ENCODE measurements at places on chromosomes 7 and 10.

GRCh38 chr10:124101351-124101750, 8.0 kb upstream of the CHST15 start:
- no peak for DNase-seq

- no peak for DNase-seq
These were observed 136.3 kb upstream of the ANK3 start for GRCh38 chr10:60525716-60526585.

GRCh38 chr7:107364787-107365186, 105.1 kb upstream of the GPR22 start:
- no peak for DNase-seq

- DNase-seq: no peak
These were observed 1157.5 kb downstream of the XPNPEP1 start for GRCh38 chr10:108765794-108766193.

DNA sequence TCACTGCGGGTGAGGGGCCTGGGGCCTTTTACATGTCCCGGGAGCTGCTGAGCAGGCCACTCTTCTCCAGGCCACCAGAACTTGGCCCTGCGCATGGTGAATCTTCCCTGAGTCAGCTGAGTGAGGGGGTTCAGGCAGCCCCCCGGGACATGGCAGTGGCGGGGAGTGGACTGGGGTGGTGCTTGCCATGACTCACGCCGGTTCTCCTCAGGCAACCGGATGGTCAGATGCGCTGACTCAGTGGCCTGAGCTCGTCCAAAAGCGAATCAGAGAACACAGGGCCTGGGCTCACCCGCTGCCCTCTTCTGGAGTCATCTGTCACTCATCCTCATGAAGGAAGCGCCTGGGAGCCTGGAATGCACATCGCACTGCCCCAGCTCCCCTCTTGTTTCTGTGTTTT, 33.5 kb downstream of the HTRA1 start:
- DNase-seq: no peak

DNA sequence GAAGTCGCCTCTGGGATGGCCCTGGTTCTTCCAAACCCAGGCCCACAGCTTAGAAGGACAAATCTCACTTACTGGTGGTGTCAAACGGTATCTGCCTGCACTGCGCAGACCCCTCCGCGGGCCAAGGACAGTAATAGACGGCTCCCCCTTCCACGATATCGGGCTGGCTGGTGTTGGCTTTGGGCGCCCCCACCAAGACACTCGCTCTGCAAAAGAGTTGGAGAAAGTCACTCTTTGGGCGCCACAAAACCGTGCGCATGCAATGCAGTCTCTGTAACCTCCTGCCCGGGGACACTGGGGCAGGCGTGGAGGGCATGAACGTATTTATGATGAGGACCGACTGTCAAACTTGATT, 1.1 kb downstream of the ITGA8 start:
- no peak for DNase-seq

- peak; percentile 47 for DNase-seq
These were observed 4.7 kb upstream of the NOS3 start for GRCh38 chr7:150986099-150986512.

- no peak for DNase-seq
These were observed 211.7 kb upstream of the KLF6 start for GRCh38 chr10:3996697-3997096.

GRCh38 chr7:47414342-47415317, 167.3 kb downstream of the TNS3 start:
- DNase-seq: no peak

DNA sequence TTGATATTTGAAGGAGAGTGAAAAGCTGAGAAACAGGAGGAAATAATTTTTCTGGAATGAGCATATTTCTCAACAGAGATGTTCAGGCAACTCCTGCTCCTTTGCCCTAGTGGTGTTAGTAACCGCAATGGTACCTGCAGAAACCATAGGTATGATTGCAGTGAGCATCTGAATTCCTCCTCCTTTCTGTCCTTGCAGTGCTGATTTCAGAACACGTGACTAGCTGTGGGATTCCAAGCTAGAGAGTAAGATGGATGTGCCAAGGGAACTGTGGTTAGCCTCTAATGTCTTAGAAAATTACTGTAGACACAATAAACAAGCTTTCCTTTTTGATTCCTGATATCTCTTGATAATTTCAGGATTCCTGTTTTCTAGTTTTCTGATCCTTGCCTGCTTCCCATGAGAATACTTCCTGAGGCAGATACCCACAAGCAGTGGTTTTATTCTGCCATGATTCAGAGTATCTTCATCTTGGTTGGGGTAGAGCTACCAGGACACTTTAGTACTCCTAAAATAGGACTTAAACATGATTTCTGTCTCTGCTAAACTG, 27.5 kb downstream of the LRGUK start:
- no peak for DNase-seq

- DNase-seq: no peak
These were observed 2.3 kb upstream of the CUZD1 start for GRCh38 chr10:122847782-122848604.

DNA sequence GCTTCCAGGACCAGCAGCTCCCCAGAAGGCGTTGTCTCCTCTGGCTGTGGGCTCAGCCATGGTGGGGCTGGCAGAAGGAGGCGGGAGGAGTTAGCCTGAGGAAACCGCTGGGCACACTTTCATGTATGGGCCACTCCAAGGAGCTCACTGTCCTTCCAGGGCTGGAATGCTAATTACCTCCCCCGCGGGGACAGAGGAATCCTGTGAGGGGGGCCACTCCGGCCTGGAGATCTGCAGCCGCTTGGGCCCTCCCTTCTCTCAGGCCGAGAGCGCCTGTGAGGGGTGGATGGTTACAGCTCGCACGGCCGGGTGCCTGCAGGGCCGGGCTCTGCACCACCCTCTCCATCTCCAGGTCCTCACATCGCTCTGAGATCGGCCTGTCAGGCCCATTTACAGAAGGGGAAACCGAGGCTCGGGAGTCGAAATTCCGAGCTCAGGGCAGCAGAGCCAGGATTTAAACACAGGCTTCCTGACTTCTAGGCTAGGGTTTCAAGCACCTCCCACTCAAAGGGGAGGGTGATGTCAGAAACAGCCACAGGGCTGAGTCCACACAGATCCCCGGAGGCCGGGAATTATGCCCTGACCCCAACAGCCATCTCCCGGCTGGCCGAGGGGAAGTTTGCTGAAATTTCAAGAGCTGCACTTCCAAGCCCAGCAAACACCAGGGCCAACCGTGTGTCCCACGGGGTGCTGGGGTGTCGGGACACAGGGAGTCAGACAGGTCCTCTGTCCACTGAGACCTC, 59.1 kb downstream of the PDGFA start:
- DNase-seq: no peak

GRCh38 chr10:130432850-130433249, 296.7 kb downstream of the GLRX3 start:
- DNase-seq: no peak

DNA sequence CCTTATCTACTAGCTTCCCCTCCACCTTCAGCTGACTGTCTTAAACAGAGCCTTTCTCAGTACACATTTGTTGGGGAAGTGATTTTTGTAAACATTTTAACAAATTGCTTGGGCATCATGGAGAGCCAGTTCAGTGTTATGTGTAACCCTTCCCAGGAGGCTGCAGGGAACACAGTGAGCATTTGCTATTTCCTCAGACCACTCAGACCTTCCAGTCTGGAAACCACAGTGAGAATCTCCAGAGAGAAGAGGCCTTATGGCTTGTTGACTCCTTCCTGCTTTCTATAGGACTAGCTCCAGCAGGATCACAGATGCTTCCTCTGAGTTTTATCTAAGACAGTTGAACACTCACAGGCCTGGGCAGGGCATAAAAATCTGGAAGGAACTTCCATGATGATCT, 409.8 kb upstream of the NPVF start:
- no peak for DNase-seq

DNA sequence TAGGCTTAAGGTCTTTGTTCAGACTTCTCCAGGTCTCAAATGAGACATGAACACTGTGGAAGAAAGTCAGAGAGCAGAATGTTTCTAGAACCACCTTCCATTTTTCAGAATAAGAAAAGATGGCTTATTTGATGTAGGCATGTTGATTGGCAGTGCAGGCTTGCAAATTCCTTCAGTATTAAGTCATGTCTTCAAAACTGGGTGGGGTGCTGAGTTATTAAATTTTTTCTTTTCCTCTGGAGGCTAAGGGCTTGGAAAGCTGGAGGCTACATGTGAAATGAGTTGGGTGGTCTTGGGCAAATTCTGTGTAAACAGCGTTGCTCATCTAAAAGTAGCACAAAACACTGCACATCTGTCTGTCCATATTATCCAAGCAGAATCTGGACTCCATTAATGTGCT, 62.8 kb downstream of the PRTFDC1 start:
- no peak for DNase-seq

DNA sequence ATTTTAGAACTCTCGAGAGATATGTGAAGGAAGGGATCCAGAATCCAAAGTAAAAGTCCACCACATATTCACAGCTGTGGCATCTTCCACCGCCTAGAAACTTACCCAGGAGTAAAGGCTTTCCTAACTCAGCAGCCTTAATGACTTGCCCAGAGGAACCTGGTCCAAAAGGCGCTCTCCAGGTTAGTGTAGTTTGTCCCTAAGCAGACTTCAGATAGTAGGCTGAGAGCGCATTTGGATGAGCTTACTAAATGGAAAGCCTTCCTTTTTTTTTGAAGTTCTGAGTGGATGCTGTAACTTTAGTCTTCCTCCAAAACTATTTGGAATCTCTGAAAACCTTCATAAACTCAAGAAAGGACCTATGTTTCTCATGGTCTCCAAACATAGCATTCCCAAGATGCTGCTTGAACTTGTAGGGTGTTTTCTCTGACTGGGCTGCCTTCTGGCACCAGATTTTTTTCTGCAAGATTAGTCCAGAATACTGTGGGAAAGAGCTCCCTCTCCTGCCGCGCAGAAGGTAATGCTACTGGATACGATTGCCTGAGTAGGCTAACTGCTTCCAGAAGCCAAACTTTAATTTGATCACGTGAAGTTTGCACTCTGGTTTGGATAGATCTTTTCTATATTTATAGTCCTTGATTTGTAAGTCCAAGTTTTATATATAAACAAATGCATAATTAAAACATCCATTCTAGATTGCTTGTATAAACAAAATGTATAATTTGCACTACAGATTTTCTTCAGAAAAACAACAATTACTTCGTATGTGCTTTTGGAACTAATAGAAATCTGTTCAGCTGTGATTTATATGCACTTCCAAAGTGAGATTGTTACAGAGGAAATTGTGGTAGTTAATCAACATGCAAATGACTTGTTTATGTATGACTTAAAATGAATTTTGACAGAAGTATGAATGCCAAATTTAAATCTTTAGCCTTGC, 19.6 kb upstream of the GPR37 start:
- no peak for DNase-seq

- no peak for DNase-seq
These were observed 81.2 kb downstream of the HIPK2 start for GRCh38 chr7:139696552-139696951.

DNA sequence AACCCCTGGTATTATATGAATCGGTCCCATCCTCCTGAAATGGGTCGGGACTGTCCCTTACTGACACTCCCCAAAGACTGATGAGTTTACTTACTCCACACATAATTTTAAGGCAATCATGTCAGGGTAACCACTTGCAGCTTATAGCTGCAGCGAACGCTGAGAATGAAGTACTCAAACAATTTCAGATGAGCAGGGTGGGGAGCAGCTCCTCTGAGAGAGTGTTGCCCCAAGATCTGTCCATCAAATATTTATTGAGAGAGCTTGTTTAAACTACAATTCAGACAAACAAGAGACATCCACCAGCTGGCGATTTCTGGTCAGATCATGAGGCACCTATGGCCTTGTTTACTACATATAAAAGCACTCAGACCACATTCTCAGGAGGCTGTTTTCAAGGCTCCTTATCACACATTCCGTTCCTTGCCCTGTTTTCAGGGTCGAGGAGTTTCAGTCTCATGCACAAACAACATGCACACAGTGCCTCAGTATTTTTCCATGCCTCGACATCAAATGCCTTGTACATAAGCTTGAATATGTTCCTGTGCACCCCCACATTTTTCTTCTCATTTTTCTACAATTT, 80.1 kb downstream of the THSD7A start:
- no peak for DNase-seq

DNA sequence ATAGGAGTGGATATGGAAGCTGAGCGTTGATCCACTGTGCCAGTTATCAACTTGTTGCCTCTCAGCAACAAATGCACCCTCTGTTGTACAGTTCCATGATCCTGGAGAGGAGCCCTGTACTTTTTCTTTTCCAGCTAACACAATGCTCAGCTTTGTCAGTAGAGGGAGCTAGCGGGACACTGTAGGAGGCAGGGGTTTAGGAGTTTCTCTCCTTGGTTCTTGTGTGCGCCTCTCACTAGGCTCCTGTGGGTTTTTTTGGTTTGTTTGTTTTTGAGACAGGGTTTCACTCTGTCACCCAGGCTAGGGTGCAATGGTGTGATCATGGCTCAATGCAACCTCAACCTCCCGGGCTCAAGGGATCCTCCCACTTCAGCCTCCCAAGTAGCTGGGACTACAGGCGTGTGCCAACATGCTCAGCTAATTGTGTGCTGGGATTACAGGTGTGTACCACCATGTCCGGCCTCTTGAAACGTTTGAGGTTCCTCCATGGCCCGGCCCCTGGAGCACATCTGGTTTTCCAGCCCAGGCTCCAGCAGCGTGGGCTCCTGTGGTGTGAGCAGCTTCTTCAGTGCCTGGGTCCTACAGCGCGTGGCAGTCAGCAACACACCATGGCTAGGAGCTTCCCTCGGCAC, 12.0 kb upstream of the MARVELD1 start:
- peak; percentile 5 for DNase-seq

GRCh38 chr10:18635995-18636394, 15.4 kb downstream of the NSUN6 start:
- no peak for DNase-seq

- peak; percentile 69 for DNase-seq
These were observed 19.4 kb downstream of the KCNK18 start for GRCh38 chr10:117216611-117217195.

- DNase-seq: no peak
These were observed 54.3 kb upstream of the NPY start for GRCh38 chr7:24229481-24230226.

DNA sequence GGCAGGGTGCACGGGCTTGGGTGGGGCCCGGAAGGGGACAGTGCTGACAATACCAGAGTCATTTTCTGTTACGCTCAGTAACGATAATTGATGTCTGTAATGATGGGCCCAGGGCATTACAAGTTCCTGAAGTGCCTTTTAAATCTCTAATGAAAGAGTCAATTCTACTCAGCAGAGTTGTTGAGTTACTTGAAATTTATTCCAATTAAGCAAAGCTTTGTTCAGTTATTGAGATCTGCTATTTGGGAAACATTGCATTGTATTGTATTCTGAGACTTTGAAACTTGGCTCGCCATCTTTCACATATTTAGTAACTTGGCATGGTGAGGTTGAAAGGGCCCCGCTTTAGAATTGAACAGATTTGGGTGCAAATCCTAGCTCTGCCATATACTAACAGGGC, 34.7 kb downstream of the MINDY4 start:
- no peak for DNase-seq

DNA sequence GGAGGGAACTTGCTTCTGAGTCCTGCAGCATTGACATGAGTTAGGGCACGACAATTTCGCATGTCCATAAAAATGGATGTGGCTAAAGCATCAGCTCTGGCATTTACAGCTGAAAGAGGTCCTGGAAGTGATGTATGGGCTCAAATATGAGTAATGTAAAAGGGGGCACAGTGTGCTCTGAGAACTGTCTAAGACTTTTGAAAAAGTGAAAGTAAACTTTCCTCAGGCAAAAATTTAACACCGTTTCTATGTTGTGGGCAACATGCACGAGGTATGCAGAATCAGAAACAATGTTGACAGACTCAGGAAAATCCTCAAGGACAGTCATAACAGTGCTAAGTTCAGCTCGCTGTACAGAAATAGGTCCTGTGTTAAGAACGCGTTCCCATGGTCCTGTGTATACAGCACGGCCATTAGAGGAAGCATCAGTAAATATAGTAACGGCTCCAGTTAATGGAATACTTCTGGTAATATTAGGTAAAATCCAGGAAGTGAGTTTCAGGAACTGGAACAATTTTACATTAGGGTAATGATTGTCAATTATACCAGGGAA, 37.9 kb upstream of the AKR1C2 start:
- DNase-seq: no peak
